ENCODE measurements at places on chromosomes 11 and 22. TPM values are rescaled to one million over a fixed set of nuclear protein-coding genes. Genes with fewer than 3 reads are reported as not detected.

The APOL1 gene
- not detected for total RNA-seq

The OTUB1 gene
- total RNA-seq, result 139 TPM

The CELSR1 gene
- 52.6 TPM for total RNA-seq

The SELENOH gene
- total RNA-seq, result 188 TPM

The MS4A3 gene
- total RNA-seq, result not detected

The CYP2D6 gene
- total RNA-seq, result 0.47 TPM
